IMR-90 (cell line): ENCODE measurements at places on chromosomes 3 and 15.
A peak's percentile ranks its signal among the peaks of the same experiment; 100 is the strongest.

- no peak for DNase-seq
These were observed 347.4 kb upstream of the ADAMTS9 start for GRCh38 chr3:65035246-65035645.

DNA sequence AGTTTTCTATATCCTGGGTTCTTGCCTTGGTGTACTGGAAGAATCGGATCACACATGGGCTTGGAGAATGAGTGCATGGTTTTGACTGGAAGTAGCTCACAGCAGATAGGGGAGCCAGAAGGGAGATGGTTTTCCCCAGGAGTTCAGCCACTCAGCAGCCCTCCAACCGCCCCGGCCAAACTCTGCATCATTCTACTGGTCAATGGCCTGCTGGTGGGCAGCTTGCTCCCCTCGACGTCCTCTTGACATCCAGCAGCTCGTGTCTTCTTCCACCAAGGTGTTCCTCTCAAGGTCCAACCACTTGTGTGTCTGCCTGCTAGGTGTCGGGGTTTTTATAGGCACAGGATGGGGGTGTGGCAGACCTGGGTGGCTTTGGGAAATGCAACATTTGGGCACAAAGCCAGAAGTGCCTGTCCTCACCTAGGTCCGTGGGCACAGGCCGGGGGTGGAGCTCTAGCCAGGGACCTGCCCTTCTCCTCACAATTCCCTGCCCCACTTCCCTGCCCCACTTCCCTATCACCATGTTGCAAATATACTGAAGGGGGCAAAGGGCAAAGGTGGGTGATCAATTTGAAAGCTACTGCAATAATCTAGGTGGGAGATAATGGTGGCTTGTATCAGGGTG is 3.0 kb upstream of the GTPBP8 start:
- no peak for DNase-seq

GRCh38 chr3:17619968-17620367 is 122.5 kb downstream of the TBC1D5 start:
- no peak for DNase-seq

DNA sequence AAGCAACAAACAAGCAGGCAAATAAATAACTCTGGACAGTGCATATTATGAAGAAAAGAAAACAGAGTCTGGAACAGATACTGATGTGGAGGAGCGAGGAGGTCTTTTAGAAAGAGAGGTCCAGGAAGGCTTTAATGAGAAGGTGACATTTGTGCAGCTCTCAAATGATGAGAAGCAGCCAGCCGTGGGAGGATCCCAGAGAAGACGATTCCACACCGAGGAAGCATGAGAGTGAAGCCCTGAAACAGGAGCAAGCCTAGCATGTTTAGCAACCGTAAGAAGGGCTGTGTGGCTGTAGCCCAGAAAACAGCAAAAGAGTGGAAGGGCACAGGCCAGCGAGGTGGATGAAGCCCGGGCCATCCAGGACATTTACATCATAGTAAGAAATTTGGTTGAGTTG is 93.1 kb downstream of the RAD18 start:
- no peak for DNase-seq

- no peak for DNase-seq
These were observed 20.0 kb downstream of the ATRIP start for GRCh38 chr3:48466386-48467109.

DNA sequence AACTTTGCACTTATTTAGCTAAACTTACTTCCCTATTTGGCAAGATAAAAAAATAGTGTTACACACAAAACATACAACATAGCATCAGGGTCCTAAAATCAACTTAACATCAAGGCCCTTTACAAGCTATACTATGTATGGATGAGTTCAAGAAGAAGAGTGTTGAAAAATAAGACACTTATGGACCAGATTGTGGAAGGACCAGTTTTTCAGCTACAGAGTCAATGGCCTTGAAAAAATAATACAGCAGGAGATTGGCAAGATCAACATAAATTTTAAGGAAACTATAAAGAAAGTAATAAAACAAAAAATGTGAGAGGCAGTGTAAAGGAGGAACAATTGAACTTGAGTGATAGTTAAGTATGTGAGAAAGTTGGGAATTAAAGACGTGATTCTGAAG is 66.3 kb upstream of the BBX start:
- DNase-seq = no peak

GRCh38 chr15:100140527-100141308 is 201.1 kb downstream of the ADAMTS17 start:
- DNase-seq = no peak

DNA sequence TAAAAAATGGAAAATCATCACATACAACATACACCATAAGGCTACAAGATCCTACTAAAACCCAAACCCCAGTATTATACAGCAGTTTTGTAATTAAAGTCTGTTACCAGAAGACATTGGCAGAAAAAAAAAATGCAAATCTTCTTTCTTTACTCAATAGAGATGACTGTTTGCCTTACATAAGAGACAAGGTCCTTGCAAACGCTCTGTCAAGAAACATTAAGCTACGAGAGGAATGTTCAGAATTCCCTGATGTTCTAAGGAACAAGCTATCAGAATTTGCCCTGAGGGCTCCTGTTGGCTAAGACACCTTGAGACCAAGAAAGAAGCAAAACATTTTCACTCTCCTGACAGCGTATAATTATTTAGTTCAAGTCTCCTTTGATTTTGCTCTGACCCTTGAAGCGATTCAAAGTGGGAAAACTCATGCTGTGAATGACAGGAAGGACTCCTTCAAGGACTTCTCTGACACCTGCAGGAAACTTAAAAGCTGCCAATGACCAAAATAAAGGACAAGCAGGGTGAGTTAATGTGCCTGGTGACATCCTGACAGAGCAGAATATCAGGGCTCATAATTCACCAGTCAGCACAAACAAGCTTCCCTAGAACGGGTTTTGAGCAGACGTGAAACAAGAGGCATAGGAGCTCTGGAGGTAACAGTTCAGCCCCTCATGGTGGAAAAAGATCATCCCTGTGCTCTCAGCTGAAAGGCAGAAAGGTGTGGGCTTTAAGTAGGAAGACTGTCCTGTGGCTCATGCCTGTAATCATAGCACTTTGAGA is 2.5 kb downstream of the SCAMP2 start:
- DNase-seq = no peak

GRCh38 chr3:113450911-113451310 is 9.6 kb upstream of the CFAP44 start:
- no peak for DNase-seq

DNA sequence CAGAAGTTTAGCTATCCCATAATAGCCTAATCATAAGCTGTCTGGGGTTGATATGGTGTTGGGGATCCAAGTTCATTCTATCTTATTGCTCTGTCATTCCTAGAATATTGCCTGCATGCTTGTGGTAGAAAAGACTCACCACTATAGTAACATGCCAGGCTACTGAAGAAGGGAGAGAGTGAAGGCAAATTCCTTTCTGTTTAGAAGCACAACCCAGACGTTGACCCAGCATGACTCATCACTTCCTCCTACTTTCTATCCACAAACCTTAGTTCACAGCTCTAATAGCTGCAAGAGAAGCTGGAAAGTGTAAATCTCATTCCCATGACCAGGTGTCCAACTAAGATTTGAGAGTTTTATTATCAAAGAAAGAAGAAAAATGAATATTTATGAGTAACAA is 57.8 kb upstream of the NMD3 start:
- DNase-seq = peak; percentile 89

- DNase-seq = no peak
These were observed 4.9 kb upstream of the MYZAP start for GRCh38 chr15:57586661-57587424.

DNA sequence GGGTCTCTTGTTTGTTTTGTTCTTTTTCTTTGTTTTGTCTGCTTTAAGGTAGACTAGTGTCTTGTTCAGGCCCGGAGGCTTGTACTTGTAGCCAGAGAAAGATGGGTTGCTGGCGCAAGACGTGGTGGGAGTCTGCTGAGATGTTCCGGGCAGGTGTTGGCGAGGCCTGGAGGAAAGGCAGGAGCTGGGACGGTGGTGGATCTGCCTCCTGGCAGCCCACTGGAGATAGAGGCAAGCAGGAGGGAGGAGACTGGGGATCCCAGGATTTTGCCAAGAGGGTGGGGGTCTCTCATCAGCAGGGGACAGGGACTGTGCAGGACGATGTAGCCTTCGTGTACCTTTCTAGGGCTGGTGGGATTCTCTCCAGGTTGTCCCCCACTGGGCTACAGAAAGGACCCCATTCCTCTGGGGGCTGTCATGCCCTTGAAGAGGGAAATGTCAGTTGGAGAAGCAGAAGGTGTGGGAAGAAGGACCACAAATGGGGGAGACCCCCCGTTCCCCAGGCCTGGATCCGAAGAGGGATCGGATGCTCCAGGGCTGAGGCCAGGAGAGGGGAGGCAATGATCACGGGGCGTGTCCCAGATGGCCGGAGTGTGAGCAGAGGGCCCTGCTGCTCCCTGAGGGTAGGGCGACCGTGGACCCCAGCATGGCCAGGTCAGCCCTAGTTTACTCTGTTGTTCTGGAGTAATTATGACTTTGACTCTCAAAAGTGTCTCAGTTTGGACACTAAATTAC is 7.0 kb downstream of the CHAC1 start:
- DNase-seq = no peak

- DNase-seq = no peak
These were observed 183.5 kb upstream of the NSMCE3 start for GRCh38 chr15:29452881-29453731.

- peak; percentile 37 for DNase-seq
These were observed 683 bp downstream of the UBE2Q2 start for GRCh38 chr15:75843678-75844581.

DNA sequence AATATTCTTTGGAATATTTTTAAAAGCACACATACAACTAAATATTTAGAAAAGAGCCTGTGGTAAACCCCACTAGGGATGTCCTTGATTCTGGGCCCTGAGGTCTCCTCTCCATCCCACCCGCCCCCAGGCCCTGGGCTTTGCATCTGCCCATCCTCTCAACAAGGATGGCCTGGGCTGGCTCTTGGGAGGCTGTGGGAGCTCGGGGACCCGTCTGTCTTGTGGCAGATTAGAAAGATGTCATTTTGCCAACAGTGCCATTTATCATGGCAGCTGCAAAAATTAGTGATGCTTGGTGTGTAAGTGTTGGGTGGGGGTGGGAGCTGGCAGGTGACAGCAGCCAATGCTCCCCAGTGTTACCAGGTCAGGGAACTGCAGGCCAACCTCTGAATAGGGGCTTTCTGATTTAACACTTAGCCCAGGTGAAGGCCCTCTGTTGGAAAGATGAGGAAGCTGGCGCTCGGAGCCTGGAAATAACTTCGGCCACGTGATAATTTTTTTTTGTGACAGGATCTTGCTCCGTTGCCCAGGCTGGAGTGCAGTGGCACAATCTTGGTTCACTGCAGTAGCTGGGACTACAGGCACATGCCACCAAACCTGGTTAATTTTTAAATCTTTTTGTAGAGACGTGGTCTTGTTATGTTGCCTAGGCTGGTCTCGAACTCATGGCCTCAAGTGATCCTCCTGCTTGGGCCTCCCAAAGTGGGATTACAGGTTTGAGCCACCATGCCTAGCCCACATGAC is 16.9 kb upstream of the CSPG4 start:
- DNase-seq = no peak

- DNase-seq = no peak
These were observed 18.9 kb upstream of the ALCAM start for GRCh38 chr3:105347625-105348302.

- DNase-seq = peak; percentile 52
These were observed 45.7 kb upstream of the RAB6B start for GRCh38 chr3:133941415-133941821.

DNA sequence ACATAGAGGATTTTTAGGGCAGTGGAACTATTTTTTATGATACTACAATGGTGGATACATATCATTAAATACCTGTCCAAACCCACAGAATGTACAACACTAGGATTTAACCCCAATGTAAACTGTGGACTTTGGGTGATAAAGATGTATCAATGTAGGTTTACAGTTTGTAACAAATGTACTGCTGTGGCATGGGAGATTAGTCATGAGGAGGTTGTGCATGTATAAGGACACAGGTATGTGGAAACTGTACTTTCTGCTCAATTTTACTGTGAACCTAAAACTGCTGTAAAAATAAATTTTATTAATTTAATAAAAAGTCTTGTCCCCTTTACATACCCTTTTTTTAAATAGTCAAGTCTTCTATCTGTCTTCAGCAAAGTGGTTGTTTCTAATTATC is 322.5 kb upstream of the EPHA3 start:
- DNase-seq = no peak

GRCh38 chr3:102182162-102182561 is 252.7 kb upstream of the ZPLD1 start:
- DNase-seq = peak; percentile 57
